Fibroblast of skin of left biceps (primary cell): ENCODE measurements at places on chromosomes 11 and 22.

DNA sequence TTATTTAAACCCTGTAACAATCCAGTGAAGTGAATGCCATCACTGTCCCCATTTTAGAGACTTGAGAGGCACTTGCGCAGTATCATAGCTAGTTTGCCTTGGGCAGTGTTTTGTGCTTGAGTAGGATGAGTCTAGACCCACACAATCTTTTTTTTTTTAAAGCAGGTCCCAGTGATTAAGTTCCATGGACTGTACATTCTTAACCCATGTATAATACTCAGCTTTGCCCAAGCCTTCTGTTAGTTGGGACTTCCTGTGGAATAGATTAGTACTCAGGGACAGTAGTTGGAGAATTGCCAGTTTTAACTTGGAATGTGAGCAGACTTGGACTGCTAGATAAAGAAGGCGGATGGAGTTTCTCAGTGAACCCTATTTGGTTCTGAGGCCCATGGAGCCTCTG lies 108.6 kb upstream of the RASSF10 start:
- no peak for DNase-seq

GRCh38 chr11:87212891-87213290 lies 175.2 kb downstream of the TMEM135 start:
- no peak for DNase-seq

DNA sequence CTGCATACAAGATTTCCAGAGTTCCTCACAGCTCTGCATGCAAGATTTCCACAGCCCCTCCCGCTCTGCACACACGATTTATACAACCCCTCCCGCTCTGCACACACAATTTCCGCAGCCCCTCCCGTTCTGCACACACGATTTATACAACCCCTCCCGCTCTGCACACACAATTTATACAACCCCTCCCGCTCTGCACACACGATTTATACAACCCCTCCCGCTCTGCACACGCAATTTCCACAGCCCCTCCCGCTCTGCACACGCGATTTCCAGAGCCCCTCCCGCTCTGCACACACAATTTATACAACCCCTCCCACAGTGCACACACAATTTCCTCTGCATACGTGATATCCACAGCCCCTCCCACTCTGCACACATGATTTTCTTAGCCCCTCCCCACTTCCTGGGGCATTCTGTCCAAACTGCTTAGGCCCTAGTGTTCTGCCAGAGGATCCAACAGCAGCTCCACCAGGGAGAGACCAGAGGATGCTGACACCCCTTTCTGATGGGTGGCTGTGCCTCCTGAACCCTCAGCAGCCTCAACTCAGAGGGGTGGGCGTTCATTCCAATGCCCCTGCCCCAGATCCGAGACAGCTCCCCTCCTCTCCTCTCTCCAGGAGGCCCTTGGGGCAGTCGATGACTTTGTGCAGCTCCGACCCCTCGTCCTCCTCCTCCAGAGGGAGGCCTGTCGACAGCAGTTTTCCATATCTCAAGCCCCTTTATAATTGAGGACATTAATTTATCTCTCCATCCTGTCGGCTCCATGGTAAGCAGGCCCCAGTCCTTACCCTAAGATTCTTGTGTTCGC lies 671.7 kb downstream of the BRD1 start:
- DNase-seq: no peak

- DNase-seq: no peak
Observed at GRCh38 chr11:24293964-24294363, 202.9 kb upstream of the LUZP2 start.

- DNase-seq: no peak
Observed at GRCh38 chr22:42358643-42359558, 73.3 kb downstream of the NFAM1 start.

DNA sequence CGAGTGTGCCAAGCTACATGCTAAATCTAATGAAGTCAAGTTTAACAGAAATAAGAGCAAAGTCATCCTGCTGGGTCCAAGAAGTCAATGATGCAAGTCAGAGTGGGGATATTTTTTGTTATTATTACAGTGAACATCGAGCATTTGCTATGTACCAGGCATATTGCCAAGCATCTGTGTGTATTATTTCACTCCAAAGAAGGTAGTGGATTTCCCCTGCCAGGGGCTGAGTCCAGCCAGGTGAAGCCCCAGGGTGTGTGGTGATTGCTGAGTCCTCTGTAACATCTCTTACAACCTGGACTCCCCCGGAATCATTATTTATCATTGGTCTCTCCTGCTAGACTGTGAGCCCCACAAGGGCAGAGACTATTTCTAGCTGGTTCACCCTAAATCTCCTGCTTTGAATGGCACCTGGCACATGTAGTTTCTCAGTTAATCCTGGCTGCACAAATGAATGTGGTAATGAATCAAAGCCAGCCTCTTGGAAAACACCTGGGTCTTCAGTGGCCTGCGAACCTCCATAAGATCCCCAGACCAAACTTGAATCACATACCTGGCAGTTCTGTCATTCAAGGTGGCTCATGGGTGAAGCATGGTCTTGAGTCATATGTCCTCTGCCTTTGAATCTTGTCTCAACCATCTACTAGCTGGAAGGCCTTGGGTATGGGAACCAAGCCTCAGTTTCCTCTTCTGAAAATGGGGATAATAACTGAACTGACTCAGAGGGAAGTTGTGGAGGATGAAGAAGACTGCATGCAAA lies 549.2 kb downstream of the MIAT start:
- no peak for DNase-seq

DNA sequence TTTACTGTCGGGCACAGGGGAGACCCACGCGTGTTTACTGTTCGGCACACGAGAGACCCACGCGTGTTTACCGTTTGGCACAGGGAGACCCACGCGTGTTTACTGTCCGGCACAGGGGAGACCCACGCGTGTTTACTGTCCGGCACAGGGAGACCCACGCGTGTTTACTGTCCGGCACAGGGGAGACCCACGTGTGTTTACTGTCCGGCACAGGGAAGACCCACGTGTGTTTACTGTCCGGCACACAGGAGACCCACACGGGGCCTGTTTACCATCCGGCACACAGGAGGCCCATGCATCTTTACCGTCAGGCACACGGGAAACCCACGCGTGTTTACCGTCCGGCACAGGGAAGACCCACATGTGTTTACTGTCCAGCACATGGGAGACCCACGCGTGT lies 525.1 kb downstream of the BRD1 start:
- no peak for DNase-seq

- no peak for DNase-seq
Observed at GRCh38 chr11:61963016-61963281, 4.5 kb downstream of the FTH1 start.

DNA sequence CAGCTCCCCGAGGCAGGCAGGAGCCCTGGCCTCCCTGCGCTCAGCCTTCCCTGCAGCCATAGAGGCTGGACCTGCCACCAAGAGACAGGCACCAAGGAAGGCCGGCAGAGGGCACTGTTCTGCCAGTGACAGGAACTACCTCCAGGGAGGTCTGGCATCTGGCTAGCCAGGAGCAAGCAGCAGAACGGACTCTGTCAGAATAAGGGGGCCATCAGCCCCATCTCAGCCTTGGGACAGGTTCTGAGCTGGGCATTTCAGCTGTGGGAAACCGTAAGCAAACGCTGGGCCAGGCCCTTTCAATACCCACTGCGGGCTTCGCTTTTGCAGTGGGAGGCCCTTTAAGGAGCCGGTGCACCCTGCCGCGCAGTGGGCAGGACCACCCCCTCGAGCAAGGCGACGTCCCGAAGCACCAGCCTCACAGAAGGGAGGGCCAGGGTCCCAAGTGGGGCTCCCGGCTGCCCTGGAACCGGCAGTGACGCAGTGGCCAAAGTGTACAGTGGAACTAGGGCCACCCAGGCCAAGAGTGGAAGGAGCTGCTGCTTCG lies 18.2 kb downstream of the IFT27 start:
- no peak for DNase-seq

DNA sequence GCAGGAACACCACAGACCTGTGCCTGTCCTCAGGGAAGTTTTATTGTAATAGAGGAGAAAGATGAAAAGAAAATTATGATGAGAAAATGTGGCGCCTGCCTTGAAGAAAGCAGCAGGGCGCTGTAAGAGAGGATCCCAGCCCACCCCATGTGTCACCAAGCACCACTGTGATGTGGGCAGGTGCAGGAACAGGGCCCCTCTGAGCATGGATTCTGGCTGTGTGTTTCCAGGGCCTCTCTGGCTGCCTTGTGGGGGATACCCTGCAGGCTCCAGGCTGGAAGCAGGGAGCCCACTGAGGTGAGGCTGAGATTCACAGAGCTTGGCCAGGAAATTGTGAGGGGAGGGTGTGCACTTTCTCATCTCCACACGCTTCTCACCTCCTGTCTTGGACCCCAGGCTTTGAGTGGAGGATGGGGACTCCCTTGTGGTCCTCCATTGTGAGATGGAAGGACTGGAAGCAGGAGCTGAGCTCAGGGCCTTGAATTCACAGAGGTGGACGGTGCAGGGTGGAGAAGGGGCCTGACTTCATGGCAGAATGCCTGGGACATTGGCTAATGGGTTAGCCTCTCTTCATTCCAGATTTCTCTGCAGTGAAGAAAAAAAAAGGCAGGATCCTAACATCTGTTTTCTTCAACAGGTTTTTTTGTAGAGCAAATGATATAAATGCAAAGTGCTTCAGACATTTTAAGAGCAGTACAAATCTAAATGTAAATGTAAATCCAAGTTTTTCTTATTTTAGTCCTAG lies 246.6 kb upstream of the B3GAT1 start:
- DNase-seq: no peak

DNA sequence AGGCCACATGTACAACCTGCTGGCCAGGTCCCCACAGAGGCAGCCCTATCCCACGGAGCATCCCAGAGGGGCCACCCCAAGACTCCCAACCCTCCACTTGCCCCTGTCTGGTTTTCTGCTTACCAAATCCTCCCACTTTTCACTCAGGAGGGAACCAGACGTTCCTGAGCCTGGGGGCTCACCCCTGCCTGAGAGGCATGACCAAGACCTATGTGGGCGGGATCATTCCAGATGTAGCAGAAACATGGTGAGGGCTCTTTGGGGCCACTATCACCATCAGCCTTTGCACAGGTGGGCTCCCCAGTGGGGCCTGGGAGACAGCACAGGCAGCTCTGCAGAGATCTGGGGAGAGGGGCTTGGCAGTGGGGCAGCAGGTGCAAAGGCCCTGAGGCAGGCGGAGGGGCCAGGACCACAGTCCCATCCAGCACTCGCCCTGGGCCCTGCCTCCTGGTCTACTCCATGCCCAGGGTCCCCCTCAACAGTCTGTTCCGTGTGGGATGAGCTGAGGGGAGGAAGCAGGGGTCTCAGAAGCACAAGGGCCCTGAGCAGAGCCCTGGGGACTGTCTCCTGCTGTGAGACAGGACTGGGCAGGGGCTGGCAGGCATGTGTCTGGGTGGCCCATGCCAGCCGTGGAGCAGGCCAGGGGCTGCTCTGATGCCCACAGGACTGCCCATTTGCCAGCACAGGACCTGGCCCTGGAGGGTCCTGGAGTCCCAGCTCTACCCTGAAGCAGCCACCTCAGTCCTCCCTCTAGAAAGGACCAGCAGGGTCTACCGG lies 9.4 kb downstream of the PIM3 start:
- no peak for DNase-seq

GRCh38 chr11:71286701-71287643 lies 34.6 kb upstream of the SHANK2 start:
- peak; percentile 90 for DNase-seq

- DNase-seq: no peak
Observed at GRCh38 chr11:2475136-2475918, 30.5 kb downstream of the KCNQ1 start.

DNA sequence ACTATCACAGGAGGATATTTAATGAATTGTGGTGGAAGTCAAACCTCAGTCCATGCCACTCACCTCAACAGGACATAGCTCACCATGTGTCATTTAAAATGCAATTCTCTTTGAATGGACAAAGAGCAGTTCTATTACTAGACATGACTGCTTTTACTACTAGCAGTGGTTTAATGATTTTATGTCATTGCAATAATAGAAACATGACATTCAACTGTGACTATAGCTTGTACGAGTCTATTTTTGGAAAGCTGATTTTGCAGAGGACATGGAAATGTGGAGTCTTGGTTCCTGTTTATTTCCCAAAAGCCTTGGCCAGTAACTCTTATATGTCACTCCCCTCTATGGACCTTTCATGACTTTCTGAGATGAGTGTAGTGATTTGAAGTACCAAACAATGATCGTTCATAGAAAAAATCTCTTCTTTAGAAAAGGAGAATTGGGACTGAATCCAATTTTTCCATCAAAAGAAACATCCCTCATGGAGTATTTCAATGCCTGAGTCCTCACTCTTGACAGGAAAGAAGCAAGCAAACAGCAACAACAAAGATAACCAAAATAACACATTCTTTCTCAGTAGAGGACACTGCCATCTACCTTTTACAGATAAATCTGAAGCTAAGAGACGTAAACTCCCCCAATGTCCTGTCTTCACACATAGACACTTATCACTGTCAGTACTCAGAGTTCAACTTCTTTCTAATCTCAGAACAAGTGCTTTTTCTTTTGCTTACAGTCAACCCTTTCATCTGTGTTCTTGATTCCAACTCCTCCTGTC lies 233.4 kb downstream of the LRRC4C start:
- DNase-seq: no peak

DNA sequence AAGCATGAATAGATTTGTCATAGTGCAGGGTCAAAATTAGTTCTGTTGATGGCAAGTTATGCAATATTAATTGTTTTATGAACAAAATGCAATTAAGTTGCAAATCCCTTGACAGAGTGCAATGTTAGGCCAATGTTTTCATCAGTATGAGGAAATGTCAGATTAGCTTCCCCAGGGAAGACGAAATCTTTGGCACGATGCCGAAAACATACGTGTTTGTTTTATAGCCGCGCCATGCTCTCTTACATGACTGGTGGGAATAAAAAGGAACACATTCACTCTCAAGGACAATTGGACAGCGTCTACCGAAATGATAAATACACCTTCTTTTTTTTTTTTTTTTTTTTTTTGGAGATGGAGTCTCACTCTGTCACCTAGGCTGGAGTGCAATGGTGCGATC lies 27.0 kb downstream of the MFNG start:
- DNase-seq: no peak

DNA sequence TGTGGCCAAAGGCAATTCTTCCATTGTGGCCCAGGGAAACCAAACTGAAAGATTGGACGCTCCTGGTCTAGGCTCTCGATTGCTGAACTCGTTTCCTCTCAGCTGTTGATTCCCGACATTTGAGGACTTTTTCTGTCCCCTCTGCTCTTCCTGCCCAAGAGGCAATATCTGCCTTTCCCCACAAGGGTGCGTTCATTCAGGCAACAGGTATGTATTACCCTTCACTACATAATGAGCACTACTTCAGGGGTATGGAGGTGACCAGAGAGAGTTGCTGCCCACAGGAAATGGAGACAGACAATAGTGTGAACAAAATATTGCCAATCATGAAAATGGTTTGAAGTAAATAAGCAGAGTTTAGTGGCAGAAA lies 8.2 kb downstream of the PTH start:
- DNase-seq: no peak

- DNase-seq: no peak
Observed at GRCh38 chr11:92642177-92642931, 327.1 kb upstream of the MTNR1B start.

DNA sequence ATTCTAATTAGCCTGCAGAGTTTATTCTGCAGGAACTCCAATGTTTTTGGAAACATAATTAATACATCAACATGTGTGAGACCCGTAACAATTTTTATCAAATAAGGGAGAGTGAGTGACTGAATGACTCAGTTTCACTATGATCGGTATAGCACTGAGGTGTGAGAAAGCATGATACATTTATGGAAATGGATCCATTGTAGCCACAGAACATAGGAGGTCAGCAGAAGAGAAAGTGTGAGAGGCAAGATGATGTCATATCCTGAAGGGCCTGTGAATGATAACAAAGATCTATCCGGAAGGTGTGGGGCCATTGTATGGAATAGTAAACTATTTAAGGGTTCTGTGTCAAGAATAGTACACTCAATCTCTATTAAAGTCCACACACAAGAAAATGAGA lies 1406.1 kb upstream of the TENM4 start:
- DNase-seq: no peak
